ENCODE measurements at places on chromosomes 2 and 18.

DNA sequence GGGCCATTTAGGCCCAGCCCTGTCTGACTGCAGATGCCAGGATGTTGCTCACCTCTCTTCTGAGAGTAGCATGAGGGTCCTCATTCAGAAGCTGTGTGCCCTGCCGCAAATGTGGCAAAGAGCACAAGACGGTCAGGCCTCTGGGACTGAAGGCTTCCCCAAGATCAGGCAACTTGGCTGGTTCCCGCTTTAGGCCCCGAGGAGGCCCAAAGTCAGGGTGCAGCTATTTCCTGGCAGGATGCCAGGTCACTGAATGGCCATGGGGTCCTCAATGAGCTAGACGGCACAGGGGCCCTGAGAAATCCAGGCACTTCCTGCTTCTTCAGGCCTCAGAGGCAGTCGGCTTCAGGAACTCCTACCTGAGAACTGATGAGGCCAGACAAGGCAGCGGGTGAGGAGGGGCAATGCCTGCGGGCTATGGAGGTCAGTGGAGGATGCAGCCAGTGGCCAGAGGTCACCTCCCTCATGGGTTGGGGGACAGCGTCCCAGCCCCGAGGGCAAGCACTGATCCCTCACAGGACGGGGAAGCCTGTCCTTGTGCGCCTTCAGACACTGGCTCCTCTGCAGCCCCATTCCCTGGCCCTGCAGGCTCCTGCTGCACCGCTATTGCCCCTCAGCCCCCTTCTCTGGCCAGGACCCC lies 44.9 kb downstream of the LMAN2L start:
- no peak for DNase-seq

- no peak for DNase-seq
Observed at GRCh38 chr18:12463191-12463590, 55.5 kb downstream of the PRELID3A start.

- DNase-seq = no peak
Observed at GRCh38 chr2:13666582-13667414, 950.1 kb downstream of the TRIB2 start.

DNA sequence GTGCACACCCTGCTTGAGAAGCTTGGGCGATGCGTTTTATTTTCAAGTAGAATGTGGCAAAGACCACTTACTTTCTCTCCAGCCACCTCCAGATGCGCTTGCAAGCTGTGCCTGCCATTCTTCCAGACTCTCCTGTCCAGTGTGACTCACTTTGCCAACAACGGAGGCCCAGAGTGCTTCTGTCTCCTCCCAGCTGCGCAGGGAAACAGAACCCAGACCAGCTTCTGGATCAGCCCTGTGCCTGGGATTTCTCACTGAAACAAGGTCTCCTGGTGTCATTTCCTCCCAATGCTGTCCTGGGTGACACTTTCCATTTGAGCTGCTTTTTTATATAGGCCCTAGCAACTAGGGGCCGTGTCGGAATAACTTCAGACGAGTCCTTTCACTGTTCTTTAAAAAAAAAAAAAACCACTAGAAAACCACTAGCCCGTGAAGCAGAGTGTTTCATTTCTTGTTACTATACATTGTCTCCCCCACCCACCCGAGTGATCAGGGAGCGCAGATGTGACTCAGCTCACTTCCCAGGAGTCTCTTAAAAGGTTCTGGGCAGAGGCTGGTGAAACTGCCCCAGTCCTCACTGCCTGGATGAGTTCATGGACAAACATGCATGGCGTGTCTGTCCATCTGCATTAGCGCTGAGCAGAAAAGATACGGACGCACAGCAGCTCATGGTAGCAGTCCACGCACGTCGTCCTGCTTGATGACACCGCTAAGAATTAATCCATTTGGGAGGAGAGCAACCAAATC lies 25.3 kb upstream of the RPL31 start:
- no peak for DNase-seq

- DNase-seq = no peak
Observed at GRCh38 chr2:188577231-188577630, 285.6 kb downstream of the GULP1 start.

- no peak for DNase-seq
Observed at GRCh38 chr2:157471078-157471477, 27.2 kb upstream of the CYTIP start.

DNA sequence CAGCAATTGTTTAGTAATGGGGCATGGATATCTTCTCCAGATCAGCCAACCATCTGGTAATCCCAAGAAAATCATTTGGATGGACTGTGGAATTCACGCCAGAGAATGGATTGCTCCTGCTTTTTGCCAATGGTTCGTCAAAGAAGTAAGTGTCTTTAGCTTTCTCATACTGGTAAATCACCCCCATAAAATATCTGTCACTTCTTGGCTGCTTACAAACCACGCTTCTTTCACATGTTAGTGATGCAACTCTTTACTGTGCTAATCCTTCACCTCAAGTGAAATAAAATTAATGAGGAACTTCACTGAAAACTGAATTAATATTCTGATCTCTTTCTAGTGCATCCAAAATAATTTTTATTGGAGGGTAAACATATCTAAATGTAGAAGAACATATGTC lies 18.9 kb downstream of the CPO start:
- DNase-seq = no peak

DNA sequence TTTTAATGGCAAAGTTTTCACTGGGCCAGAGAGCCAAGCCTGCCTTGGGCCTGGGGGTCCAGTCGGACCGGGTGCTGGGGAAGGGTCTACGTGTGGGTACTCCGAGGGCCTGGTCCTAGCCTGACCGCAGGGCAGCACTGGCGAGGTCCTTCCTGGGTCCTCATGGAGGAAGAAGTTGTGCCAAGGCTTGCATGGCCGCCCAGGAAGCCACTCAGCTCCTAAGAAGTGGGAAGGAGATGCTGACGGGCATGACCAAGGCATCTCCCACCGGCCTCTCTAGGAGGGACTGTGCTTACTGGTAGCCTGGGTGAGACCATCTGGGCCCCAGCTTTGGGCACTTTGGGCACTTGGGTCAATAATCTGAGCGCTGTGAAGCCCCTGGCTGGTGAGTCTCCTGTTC lies 22.6 kb downstream of the CIB4 start:
- DNase-seq = no peak

GRCh38 chr2:58762176-58762781 lies 521.2 kb upstream of the FANCL start:
- DNase-seq = no peak

DNA sequence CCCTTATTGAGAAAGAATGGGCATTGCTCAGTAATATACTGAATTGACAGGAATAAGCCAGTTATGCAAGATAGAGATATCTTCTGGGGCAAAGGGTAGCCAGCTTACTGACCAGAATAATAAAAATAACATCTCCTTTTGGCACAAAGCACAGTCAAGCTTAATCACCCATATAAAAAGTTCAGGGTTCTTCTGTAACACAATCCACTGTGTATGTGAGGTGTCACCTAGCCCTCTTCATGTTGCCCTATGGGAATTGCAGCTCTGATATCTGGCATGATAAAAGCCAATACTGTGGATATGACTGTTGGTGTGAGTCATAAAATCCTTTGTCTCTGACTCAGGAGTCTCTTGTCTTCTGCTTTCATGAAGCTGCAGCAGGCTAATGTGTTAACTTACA lies 90.8 kb downstream of the DSEL start:
- no peak for DNase-seq

DNA sequence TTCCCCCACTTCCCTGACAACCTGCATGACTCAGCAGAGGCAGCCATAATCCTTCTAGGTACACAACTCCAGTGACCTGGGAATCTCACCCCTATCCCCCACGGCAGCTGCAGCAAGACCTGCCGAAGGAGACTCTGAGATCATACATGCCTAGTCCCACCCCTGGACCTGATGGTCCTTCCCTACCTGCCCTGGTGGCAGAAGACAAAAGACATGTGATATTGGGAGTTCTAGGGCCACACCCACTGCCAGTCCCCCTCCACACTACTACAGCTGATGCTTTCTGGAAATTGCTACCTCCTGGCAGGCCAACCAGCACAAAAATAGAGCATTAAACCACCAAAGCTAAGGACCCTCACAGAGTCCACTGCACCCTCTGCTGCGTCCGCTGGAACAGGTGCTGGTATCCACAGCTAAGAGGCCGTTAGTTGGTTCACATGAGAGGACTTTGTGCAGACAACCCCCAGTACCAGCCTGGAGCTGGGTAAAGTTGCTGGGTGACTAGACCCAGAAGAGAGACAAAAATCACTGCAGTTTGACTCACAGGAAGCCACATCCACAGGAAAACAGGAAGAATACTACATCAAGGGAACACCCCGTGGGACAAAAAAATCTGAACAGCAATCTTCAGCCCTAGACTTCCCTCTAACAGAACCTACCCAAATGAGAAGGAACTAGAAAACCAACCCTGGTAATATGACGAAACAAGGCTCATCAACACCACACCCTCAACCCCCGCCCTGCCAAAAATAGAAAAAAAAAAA lies 12.5 kb downstream of the MARCO start:
- DNase-seq = no peak

GRCh38 chr2:109067631-109068125 lies 61.3 kb upstream of the SH3RF3 start:
- no peak for DNase-seq

- DNase-seq = no peak
Observed at GRCh38 chr2:73821227-73821626, 7.5 kb upstream of the STAMBP start.
